ENCODE measurements at places on chromosomes 13 and 19. TPM values are rescaled to one million over a fixed set of nuclear protein-coding genes. Genes with fewer than 3 reads are reported as not detected.

DNA sequence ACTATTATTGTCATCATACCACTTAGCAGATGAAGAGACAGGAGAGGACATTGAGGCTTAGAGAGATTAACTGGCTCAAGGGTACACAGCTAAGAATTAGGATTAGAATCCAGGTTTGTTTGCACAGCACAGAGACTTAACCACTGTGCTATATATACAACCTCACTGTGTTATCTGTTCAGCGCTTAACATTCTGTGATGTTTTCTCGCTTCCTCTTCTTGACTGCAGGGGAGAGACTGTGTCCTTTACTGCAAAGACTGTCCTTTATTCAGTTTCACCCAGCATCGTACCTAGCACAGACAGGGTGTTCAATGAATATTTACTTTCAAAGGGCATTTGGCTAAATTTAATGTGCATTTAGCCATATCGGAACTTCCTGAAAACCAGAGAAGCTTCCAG lies 54.9 kb upstream of the PCDH8 start:
- H3K27me3 ChIP-seq: peaks cover 23% of the 10 kb centered on the region
- no peak for DNase-seq
- H3K4me3 ChIP-seq: no peak overlapping the region
- H3K27ac ChIP-seq: no peak overlapping the region

GRCh38 chr13:109162248-109163036 lies 533.0 kb downstream of the MYO16 start:
- no peak overlapping the region for H3K27ac ChIP-seq
- no peak overlapping the region for H3K4me3 ChIP-seq
- H3K36me3 ChIP-seq: no peaks in the 10 kb centered on the region

GRCh38 chr13:57624565-57625435 lies 6.7 kb upstream of the PCDH17 start:
- no peak overlapping the region for H3K27ac ChIP-seq
- H3K4me1 ChIP-seq: peaks cover 5% of the 10 kb centered on the region
- peaks cover 18% of the 10 kb centered on the region for H3K27me3 ChIP-seq
- no peaks in the 10 kb centered on the region for H3K36me3 ChIP-seq
- H3K4me3 ChIP-seq: no peak overlapping the region

- no peaks in the 10 kb centered on the region for H3K4me1 ChIP-seq
- DNase-seq: no peak
- no peaks in the 10 kb centered on the region for H3K27me3 ChIP-seq
Observed at GRCh38 chr19:4103080-4103433, 20.9 kb downstream of the MAP2K2 start.

- no peaks in the 10 kb centered on the region for H3K4me1 ChIP-seq
- H3K27me3 ChIP-seq: no peaks in the 10 kb centered on the region
- no peak overlapping the region for H3K27ac ChIP-seq
- no peak overlapping the region for H3K4me3 ChIP-seq
- no peak for DNase-seq
Observed at GRCh38 chr19:13644645-13645044, 119.7 kb upstream of the MRI1 start.

DNA sequence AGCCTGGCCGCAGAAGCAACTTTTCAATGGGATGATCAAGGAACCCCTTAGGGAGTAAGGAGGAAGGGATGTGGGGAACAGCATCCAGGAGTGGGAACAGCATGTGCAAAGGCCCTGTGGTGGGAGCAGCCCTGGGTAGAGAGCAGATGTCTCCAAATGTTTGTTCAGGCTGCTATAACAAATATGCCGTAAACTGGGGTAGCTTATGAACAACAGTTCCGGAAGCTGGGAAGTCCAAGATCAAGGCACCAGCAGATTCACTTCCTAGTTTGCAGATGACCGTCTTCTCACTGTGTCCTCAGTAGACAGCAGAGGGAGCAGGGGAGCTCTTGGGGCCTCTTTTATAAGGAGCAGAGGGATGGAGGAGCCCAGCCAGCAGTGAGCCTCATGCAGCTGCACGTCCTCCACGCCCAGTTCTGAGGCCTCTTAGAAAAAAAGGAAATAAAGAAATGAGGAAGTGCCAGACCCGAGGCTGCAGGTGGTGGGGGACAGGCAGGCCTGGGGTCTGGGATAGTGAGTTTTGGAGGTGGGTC lies 4.2 kb upstream of the LRRC25 start:
- no peak overlapping the region for H3K27ac ChIP-seq
- DNase-seq: no peak
- no peak overlapping the region for H3K4me3 ChIP-seq
- peaks cover 16% of the 10 kb centered on the region for H3K4me1 ChIP-seq
- H3K27me3 ChIP-seq: peaks cover 12% of the 10 kb centered on the region

DNA sequence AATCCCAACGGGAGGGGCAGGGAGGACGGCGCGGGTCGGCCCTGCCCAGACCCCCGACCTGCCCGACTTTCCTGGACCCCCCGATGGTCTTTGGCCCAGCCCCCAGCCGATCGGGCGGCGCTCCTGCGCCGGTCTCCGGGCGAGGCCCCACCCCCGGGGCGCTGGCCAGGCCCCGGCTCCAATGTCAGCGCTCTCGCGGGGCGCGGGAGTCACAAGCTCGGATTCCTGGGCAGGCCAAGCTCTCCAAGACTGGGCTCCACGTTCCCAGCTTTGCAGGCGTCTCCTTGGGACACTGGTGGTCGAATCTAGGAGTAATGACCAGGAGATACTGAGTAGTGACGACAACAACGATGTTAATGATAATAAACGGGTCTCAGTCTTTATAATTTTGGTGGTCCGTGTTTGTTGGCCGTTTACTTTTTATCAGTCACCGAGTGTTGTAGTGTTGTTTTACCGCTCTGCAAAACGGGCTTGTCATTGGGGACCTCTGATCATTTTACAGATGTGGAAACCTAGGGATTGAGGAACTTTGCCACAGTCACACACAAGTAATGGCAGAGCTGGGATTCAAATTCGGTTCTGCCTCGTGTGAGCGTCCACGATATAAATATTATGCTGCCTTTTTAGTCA lies 545 bp downstream of the RAD23A start:
- H3K27ac ChIP-seq: peak overlapping the region; percentile 92
- no peaks in the 10 kb centered on the region for H3K27me3 ChIP-seq
- peak overlapping the region; percentile 86 for H3K4me3 ChIP-seq
- H3K36me3 ChIP-seq: peaks cover 75% of the 10 kb centered on the region
- peak; percentile 89 for DNase-seq
- H3K4me1 ChIP-seq: peaks cover 31% of the 10 kb centered on the region

DNA sequence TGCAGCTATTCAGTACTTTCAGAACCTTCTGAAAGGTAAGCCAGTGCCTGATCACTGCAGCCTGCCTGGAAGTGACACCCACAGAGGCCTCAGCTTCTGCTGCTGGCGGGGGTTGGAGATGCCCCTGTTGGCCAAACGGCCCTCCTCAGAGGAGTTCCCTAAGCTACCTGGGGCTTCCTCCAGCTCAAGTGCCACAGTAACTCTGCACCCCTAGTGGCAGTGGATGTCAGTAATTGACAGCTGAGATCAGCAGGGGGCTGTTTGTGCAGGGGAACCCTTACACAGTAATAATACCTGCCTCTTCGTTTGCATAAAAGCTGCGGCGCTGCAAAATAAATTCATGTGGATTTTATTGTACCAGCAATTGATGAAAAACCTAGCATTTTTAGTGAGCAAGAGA lies 28.9 kb downstream of the TDRD12 start:
- H3K4me1 ChIP-seq: no peaks in the 10 kb centered on the region
- H3K27me3 ChIP-seq: no peaks in the 10 kb centered on the region
- no peak for DNase-seq
- no peak overlapping the region for H3K27ac ChIP-seq

- no peak overlapping the region for H3K4me3 ChIP-seq
- no peaks in the 10 kb centered on the region for H3K27me3 ChIP-seq
- no peak for DNase-seq
- H3K4me1 ChIP-seq: no peaks in the 10 kb centered on the region
Observed at GRCh38 chr19:51392701-51393100, 2.3 kb upstream of the C19orf84 start.

- no peaks in the 10 kb centered on the region for H3K27me3 ChIP-seq
- no peak overlapping the region for H3K27ac ChIP-seq
- no peak for DNase-seq
- H3K4me1 ChIP-seq: no peaks in the 10 kb centered on the region
- H3K4me3 ChIP-seq: no peak overlapping the region
- peaks cover 94% of the 10 kb centered on the region for H3K36me3 ChIP-seq
Observed at GRCh38 chr13:41370736-41371135, 59.7 kb downstream of the NAA16 start.

GRCh38 chr19:40585241-40585981 lies 8.7 kb downstream of the SHKBP1 start:
- DNase-seq: no peak
- H3K27me3 ChIP-seq: no peaks in the 10 kb centered on the region
- no peak overlapping the region for H3K4me3 ChIP-seq

DNA sequence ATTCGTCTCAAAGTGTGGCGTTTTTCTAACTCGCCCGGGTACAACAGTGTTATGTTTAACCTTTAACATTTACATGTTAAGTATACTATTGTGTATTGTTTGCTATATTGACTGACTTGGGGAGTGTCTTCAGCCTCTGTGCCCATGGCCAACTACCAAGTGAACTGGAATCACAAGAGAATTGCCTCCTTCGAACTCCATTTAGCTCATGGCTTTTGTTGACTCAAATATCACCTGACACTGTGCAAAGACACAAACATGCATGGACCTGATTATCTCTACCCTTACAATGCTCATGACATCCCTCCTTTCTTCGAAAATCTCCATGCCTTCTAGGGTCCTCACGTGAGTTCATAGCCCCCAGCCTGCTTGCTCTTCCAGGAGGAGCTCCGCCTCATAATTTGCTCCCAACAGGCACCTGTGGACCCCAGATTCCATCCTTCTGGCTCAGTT lies 704 bp downstream of the ZNF814 start:
- no peaks in the 10 kb centered on the region for H3K36me3 ChIP-seq
- H3K4me1 ChIP-seq: peaks cover 4% of the 10 kb centered on the region
- H3K4me3 ChIP-seq: peak overlapping the region; percentile 75
- DNase-seq: no peak

DNA sequence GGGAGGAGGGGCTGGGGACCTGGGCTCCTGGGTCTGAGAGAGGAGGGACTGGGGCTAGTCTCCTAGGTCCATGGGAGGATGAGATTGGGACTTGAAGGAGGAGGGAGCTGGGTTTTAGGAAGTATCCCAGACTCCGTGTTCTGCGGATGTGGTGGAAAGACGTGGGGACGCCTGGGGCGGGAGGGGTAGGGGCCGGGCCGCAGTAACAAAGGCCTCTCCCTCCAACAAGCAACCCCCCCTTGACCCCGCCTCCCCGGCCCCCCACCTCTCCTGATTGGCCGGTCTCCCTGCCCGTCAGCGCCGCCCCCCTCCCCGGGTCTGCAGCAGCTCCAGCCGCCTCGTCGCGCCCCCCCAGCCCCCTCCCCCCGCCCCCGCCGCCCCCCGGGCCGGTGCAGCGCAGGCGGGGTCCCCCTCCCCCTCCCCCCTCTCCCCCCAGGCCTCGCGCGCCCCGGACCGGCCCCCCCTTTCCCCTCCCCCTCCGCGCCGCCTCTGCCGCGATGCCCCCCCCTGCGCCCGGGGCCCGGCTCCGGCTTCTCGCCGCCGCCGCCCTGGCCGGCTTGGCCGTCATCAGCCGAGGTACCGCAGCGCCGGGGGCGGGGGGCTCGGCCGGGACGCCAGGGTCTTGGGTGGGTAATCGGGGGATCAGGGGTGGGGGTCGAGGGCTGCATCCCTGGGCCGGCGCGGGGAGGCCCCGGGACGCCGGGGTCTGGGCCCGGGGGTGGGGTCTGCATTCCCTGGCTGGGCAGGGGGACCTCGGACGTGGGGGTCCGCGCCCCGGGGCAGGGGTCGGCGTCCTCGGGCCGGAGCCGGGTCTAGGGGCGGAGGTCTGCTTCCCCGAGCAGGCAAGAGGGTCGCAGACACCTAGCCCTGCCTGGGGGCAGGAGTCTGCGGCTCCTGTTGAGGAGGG lies at the start of gene IGLON5:
Gene IGLON5, plus strand, starts transcription at position 294 of the 907 bp plus-strand sequence. Its CDS starts 204 bp downstream, at position 498.
- H3K27ac ChIP-seq: no peak within 1 kb of the TSS
- H3K4me3 ChIP-seq: no peak within 1 kb of the TSS
- DNase-seq: no peak

- no peak overlapping the region for H3K4me3 ChIP-seq
- DNase-seq: no peak
- no peak overlapping the region for H3K27ac ChIP-seq
- no peaks in the 10 kb centered on the region for H3K4me1 ChIP-seq
Observed at GRCh38 chr13:107025991-107026390, 458.1 kb upstream of the ARGLU1 start.

DNA sequence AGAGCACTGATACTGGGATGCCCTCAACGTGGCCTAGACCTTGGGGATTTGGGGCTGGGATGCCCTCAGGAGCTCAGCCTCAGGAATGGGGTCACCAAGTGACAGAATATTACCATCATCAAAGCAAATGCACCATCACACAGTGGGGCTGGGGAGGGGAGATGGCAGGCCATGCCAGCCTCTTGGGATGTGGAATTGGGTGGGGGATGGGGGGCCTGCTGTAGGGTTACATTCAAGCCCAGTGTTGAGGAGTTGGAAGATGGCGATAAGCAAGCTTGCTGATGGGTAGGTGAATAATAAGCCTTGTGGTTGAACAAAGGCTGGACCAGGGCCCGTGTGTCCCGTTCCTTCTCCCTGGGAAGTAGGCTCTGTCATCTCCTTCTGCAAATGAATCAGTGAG lies 69.1 kb upstream of the GPR12 start:
- H3K36me3 ChIP-seq: no peaks in the 10 kb centered on the region
- DNase-seq: no peak
- H3K4me3 ChIP-seq: no peak overlapping the region
- no peaks in the 10 kb centered on the region for H3K4me1 ChIP-seq
- no peak overlapping the region for H3K27ac ChIP-seq
- no peaks in the 10 kb centered on the region for H3K27me3 ChIP-seq

GRCh38 chr19:17687141-17687856 lies 855 bp downstream of the UNC13A start:
- H3K36me3 ChIP-seq: no peaks in the 10 kb centered on the region
- H3K27ac ChIP-seq: no peak overlapping the region
- peaks cover 36% of the 10 kb centered on the region for H3K27me3 ChIP-seq

DNA sequence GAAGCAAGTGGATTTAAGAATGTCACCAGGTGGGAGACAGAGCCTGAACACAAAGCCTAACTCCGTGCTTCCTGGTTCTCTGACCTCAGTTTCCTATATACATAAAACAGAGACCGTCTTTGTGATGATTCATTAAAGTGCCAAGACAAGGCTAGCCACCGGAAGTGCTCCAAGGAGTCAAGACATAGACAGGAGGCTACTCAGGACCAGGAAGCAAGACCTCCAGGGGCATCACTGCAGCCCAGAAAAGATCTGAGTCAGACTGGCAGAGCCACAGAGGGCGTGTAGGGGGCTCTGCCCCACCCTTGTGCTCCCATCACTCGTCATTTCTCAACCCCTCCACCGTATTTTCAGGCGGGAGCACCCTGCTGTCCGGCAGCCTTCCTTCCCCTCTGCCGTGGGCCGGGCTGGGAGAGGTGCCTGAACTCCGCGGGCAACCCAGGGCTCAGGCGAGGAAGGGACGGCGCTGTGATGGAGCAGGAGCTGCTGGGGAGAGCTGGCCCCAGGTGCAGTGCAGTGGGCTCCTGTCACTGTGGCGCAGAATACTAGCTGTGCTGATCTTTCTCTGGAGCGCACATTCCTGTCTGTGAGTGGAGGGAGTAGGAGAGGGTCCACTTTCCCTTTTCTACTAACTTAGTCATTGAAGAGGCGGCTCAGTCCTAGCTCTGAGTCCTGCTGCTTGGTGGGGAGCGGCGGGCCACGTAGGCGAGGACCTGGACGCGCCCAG lies 134.7 kb upstream of the GPR12 start:
- H3K4me3 ChIP-seq: no peak overlapping the region
- no peaks in the 10 kb centered on the region for H3K4me1 ChIP-seq
- no peak overlapping the region for H3K27ac ChIP-seq
- no peaks in the 10 kb centered on the region for H3K27me3 ChIP-seq
- no peak for DNase-seq
- H3K36me3 ChIP-seq: no peaks in the 10 kb centered on the region

The PODNL1 gene
- total RNA-seq: 2.8 TPM

The CALR3 gene
- total RNA-seq: not detected

The PET100 gene
- total RNA-seq: 93.2 TPM

The CGB3 gene
- not detected for total RNA-seq
